NCI-H510A treated with DMSO at 0.1 percent for 48 hours (cell line): ENCODE measurements at places on chromosomes 12 and 14.

DNA sequence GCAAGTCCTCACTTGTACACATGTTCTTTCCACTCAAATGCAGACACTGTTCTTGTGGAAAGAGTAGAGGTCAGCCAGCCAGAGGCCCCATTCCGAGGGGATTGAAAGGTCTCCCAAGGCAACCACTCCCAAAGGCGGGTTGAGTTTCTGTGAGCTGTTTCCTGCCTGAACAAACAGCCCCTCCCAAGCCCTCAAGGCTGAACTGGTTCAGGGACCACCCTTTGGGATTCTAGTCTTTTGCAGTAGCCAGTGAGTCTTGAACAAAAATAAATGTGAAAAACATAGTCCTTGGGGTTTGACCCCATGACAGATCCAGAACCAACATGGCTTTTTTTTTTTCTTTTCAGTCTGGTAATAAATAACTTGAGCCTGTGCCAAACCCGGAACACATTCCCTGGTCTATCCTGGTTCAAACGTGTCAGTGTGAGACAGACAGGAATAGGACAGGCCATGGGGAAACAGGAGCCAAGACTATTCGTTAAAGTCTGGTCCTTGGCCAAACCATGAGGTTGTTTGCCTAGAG, 17.6 kb upstream of the STK38L start:
- DNase-seq: no peak

GRCh38 chr12:45130881-45131281, 80.0 kb upstream of the DBX2 start:
- DNase-seq: peak; percentile 47

GRCh38 chr14:57290751-57291150, 22.0 kb downstream of the AP5M1 start:
- no peak for DNase-seq

- no peak for DNase-seq
Measured at GRCh38 chr14:95870772-95871171, 5.9 kb upstream of the TUNAR start.

- DNase-seq: peak; percentile 69
Measured at GRCh38 chr12:11228296-11228879, 41.1 kb downstream of the PRB3 start.

DNA sequence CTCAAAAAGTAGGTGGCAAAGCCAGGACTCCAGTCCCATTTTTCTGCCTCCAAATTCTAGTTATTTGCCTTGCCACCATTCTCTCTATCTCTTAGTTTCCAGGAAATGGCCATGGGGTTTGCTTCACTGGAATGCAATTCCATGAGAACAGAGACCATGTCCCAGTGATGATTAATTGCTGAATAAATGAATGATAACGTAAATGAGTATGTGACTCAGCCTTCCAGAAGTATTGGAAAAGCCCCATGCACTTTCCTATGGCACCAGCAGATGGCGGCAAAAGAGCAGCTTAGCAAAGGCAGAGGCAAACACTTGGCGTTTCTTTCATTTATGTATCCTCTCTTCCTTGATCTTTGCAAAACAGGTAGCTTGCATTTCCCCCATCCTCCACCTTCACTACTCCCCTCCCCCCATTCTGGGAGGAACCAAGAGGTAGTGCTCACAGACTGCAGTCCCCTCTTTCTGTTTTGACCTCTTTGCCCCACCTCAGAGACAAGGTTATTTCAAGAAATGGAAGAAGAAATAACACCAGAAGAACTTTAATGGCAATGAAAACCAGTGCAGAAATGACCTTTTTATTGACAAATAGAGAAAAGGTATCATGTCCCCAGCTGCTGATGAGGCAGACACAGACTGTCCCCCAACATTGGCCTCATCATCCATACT, 21.3 kb downstream of the TBX3 start:
- peak; percentile 91 for DNase-seq

DNA sequence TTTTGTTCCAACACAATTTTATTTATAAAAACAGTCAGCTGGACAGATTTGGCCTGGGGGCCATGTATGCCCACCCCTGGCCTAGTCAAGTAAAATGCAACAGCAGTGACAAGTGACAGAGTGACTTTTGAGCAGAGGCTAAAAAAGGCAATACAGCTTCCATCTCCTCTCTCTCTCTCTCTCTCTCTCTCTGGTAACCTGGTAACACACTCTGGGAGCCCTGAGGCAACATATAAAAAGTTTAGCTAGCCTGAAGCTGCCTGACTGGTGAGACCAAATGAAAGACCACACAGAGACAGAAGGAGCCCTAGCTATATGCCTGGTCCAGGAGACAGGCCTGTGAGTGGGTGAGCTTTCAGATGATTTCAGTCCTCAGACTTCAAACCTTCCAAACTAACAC, 105.4 kb downstream of the DENND5B start:
- no peak for DNase-seq

GRCh38 chr14:100159865-100160533, 554 bp upstream of the DEGS2 start:
- DNase-seq: no peak

DNA sequence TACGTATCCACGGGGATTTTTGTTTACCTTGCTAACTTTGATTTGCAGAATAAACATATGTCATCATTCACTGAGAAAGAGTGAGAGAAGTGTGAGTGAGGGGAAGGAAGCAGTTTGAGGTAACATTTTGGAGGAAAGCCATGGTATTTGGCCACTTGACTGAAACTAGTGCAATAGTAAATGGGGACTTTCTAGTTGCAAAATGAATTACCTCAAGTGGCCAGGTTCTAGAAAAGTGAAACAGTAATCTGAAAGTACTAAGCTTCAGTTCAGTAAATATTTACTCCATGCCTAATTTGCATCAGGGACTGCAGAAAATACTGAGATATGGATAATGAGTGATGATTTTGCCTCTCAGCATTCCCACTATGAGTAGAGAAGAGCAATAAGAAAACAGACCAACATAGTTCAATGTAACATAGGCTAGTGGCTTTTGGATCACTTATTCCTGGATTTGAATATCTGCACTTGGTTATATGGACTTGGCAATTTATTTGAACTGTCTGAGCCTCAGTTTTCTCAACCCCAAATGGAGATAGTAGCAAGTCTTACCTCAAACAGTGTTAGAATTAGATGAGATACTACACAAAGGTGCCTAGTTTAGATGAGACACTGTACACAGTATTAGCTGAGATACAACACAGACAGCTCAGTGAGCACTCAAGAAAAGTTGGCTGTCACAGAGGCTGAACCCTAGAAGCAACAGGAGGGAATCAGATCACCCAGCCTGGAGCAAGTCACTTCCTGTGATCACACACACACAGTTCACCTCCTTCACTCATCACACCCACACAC, 439.1 kb downstream of the NPAS3 start:
- DNase-seq: no peak

DNA sequence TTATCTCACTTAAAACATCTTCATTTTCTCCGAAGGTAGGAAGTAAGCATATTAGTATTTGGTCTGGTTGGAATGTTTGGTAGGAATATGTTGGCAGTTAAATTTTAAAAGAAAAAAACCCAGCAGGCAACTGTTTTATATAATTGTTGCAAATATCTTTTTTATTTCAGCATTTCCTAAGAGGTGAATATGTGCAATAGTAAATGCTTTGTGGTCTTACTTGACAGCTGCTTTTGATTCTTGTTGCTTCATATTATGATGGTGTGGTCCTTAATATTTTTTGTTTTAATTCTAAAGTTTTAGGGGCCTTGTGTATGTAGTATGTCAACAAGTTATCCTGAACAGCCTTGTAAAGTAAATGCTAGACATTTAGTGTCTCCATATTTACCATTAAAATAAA, 6.3 kb downstream of the TRAFD1 start:
- DNase-seq: no peak

DNA sequence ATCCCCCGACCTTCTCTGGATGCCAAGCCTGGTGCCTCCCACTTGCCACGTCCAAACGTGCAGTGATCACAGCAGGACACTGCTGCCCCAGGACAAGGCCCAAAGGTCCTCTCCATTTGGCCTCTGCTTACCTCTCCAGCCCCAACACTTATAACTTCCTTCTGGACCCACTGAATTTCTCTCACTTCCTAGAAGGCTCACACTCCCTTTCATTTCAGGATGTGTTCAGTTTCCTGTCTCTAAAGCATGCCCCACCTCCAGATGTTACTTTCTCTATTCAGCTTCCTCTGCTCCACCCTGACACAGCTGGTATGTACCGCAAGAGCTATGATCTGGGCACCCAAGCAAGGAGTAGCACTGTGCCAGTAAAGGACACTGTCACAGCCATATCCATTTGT, 33.0 kb downstream of the CDKL1 start:
- DNase-seq: no peak

- DNase-seq: no peak
Measured at GRCh38 chr12:116677202-116677661, 60.6 kb downstream of the SPRING1 start.

GRCh38 chr12:46530373-46531056, 157.9 kb upstream of the SLC38A2 start:
- no peak for DNase-seq

DNA sequence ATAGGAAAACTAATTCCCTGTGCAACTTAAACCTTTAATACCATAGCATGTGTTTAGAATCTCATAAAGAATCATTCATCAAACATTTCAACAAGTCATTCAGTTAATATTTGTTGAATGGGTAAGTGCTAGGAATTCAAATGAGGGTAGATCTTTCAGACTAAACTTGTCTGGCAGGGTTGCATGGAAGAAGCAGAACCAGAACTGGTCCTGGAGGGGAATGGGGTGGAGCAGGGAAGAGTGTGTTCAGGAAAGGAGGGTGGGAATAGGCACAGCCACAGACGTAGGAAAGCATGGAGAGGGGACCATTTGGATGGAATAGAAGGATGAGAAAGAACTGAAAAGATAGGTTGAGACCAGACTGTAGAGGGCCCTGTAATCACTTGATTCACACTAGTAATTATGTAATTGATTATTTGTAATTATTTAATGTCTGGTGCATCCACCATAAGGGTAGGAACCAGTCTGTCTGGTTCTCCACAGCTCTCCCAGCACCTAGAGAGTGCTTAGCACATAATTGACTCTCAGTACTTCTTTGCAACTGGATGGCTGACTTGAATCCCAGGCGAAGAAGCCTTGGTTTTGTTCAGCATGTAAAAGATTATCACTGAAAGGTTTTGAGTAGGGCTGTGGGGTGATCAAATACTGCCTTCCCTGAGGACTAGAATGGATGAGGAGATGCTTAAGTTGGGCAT, 3.0 kb upstream of the MAP3K9 start:
- peak; percentile 39 for DNase-seq

- no peak for DNase-seq
Measured at GRCh38 chr12:15979096-15980092, 68.3 kb downstream of the DERA start.

DNA sequence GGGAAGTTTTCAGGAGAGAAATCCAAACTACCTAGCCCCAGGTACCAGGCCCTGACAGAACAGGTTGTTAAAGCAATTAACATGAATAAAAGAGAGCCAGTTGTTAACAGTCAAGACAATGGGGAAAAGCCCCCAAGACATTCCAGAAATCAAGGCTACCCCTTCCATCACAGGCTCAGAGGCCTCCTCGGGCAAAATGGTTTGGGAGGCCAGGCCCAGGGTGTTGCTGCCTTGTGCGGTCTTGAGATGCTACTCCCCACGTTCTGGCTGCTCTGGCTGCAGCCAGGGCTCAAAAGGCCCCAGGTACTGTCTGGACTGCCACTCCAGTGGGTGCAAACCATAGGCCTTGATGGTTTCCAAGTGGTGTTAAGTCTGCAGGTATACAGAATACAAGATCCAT, 7.0 kb downstream of the CRY1 start:
- no peak for DNase-seq

GRCh38 chr12:83945871-83946270, 966.7 kb downstream of the SLC6A15 start:
- DNase-seq: no peak

GRCh38 chr14:64625386-64626232, 75.8 kb downstream of the PPP1R36 start:
- no peak for DNase-seq

DNA sequence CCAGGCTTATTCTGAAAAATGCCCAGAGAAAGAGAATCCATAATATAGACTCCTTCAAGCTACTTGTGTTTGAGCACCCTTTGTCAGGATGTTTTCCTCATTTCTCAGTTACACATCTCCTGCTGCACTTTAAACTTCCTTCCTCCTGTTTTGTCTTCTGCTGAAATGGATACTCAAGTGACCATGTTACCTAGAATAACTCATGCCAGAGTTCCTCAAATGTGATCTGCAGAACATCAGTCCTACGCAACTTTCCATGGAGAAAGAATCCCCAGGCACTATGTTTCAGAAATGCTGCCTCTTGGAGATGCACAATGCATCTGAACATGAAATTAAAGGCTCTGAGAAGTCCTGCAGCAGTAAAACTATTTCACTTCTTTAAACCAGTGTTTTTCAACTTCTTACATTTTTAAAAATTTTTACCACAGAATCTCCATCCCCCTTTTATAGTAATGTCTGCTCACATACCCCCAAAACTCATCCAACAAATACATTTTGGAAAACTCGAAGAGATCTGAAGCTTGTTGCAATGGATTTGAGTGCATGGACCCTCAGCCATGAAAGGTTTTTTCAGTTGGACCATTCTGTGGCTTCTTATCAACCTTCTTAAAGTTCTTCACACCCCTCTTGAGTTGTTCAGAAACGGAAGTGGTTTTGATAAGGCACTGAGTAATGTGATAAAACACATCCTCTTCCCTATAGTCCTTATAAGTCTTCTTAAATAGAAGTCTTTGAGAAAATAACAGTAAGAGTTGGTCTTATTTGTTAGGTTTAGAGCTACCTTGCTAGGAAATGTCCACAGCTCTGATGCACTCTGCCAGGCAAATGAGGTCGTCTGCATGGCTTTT, 84.5 kb upstream of the KCNA1 start:
- no peak for DNase-seq

- DNase-seq: no peak
Measured at GRCh38 chr12:77315407-77315806, 250.0 kb upstream of the E2F7 start.

DNA sequence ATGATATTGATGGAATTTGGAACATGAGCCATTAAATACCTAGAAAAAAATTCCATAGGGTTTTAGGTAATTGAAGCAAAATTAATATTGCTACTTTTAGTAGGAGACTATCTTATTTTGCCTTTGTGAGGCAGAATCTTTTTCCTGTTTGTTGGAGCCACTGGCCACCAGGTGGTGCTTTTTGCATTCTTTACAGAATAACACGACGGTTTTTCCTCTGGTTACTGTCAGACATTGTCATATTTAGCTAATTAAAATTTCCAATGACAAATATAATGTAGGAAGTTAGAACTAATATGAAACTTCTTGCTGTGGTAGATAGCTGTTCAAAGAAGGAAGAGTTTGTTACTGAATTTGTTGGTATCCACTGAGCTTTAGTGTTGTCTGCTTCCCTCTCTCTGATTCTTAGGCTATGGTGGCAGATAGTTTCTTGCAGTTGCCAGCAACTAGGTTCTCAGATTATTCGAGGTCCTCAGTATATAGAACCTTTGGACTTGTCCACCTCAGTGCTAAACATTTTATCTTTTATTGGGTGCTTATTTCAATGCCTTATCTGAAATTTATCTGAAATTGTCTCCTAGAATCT, 25.7 kb downstream of the RAB21 start:
- DNase-seq: peak; percentile 32

- DNase-seq: no peak
Measured at GRCh38 chr12:30932881-30933280, 6.3 kb downstream of the TSPAN11 start.

- DNase-seq: no peak
Measured at GRCh38 chr14:23052671-23053070, 4.6 kb downstream of the CDH24 start.

GRCh38 chr12:132560364-132560613, 50.1 kb downstream of the LRCOL1 start:
- DNase-seq: no peak
